ENCODE measurements at places on chromosomes 12 and 14. TPM values are rescaled to one million over a fixed set of nuclear protein-coding genes. Genes with fewer than 3 reads are reported as not detected.
A peak's percentile ranks its signal among the peaks of the same experiment; 100 is the strongest.

Gene MYF6
- not detected for total RNA-seq

Gene AQP6
- not detected for total RNA-seq

- DNase-seq: peak; percentile 78
Measured at GRCh38 chr12:104687823-104688573, 231.2 kb downstream of the CHST11 start.

- no peak for DNase-seq
Measured at GRCh38 chr12:121287267-121287954, 9.1 kb downstream of the CAMKK2 start.

- DNase-seq: peak; percentile 67
Measured at GRCh38 chr12:103495469-103496456, at the start of gene C12orf42. TSS of gene C12orf42 (minus strand) at chr12:103495968. CDS start at chr12:103478426, 17,542 bp downstream.

DNA sequence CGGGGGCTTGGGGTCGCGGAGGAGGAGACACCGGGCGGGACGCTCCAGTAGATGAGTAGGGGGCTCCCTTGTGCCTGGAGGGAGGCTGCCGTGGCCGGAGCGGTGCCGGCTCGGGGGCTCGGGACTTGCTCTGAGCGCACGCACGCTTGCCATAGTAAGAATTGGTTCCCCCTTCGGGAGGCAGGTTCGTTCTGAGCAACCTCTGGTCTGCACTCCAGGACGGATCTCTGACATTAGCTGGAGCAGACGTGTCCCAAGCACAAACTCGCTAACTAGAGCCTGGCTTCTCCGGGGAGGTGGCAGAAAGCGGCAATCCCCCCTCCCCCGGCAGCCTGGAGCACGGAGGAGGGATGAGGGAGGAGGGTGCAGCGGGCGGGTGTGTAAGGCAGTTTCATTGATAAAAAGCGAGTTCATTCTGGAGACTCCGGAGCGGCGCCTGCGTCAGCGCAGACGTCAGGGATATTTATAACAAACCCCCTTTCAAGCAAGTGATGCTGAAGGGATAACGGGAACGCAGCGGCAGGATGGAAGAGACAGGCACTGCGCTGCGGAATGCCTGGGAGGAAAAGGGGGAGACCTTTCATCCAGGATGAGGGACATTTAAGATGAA, 630 bp downstream of the FOS start:
- DNase-seq: peak; percentile 72

DNA sequence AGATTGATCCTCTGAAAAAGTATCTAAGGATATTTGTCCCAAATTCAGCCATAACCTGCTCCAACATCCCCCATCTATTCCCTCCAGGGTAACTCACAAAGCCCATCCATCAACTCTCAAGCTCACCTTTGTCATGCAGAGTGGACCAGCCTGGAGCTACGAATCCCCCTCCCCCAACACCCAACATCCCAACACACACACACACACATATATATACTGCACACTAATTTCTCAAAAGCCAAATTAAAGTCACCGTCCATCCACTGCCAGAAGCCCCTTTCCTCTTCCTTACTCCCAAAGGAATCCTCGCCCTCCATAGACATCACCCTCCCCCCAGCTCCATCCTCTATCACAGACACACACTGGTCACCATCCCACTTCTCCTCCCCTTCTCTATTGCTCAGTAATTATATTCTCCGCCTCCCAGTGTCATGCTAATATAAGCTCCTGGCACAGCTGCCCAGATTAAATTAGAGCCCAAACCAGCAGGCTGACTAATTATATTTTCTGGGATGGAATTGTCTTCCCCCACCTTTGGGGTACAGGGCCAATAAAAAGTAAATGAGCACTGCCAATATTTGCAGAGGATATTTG, 13.5 kb upstream of the TESPA1 start:
- DNase-seq: no peak

DNA sequence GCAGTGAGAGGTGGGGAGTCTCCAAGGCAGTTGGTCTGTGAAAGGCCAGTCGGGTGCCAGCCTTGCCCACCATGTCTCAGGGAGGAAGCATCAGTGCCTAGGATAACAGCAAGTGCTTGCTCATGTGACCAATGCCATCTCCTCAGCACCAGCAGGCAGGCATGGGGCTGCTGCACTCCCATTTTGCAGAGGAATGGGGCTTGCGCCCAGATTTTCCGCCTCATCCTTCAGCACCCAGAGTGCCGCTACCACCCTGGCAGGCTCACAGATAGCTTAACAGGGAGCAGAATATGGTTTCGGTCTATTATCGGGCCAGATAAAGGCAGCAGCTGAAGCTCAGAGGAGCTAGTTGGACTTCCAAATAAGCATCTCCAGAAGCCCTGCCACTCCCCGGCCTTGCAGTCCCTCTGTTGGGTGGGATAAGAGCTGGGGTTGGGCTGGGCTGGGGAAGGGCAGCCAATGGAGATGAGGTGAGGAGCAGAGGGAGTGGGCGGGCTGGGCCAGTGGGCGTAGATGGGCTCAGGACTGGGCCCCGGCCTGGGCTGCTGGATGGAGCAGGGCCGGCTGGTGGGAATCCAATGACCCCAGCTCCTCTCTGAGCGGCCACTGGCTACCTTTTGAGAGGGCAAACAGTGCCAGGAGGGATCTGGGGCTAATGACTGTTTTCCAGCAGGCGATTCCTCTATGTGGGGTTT, 8.4 kb upstream of the KRT80 start:
- DNase-seq: no peak

GRCh38 chr12:32089586-32089985, 17.1 kb upstream of the BICD1 start:
- no peak for DNase-seq

GRCh38 chr12:88303335-88303734, 161.2 kb downstream of the TMTC3 start:
- no peak for DNase-seq

DNA sequence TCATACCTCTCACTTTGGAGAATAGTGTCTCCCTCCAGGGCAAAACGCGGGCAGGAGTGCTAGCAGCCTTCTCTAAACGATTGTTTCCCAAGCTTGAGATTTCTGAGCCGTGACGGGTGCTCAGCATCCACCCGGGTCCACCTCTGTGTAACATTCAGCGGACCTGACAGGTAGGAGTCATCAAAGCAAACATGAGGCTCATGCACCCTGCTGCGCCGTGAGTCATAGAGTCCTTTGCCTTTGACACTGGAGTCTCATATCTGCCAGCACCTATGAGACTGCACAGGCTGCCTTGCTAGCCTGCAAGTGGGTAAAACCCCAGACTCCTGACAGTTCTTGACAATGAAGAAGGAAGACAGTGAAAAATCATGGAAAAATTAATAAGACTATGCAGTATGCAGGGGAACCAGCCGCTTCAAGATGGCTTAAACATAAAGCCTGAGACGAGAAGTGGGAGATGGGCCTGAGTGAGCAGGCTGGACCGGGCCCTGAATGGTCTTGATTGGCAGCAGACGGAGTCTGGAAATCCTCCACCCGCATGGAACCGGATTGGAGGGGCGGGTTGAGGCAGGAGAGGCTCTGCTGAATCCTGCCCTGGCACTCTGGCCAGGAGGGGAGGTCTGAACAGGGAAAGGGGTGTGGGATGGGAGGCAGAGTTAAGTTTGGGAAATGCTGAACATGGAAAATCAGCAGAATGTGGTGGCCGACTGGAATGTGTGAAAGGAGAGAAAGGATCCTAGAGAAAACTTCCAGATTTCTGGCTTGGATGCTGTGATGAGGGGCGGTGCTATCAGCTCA, 54.2 kb downstream of the LGMN start:
- DNase-seq: peak; percentile 33

DNA sequence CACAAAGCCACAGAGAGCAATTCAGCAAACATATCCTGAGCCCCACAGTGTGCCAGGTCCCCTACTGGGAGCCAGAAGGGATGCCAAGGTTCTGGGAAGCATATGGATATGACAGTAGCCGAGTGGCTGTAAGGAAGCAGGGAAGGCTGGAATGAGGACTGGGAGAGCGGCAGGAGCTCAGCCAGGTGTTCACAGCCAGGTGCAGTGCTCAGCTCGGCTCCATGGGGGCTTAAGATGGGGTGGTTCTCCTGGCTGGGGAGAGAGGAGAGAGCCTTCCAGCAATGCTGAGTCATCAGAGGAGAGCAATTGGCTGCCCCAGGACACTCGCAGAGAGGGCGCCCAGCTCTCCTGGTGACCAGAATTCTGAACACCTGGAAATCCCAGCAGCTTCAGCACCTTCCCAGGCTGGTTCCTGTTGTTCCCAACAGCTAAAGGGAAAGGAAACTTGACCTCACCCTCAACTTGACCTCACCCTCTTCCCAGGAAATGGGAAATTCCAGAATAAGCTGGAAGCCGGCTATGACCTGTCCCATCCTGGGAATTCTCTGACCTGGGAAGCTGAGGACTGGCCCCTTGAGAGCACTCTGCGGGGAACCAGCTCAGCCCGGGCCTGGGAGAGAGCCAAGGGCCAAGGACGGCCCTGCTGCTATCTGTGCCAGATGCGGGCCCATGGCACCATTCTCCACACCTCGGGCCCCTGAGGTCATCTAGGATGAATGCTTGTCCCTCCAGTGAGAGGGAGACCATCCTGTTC, 34.6 kb downstream of the SLC6A12 start:
- no peak for DNase-seq

DNA sequence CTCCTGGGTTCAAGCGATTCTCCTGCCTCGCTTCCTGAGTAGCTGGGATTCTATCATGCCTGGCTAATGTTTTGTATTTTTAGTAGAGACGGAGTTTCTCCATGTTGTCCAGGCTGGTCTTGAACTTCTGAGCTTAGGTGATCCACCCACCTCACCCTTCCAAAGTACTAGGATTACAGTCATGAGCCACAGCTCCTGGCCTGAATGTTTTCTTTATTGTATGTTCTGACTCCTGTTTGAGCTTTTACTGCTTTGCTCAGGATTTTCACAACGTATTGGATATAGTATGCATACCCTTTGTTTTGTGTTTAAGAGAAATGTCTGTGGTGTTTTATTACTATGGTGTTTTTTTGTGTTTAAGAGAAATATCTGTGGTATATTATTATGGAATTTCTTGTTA, 37.2 kb downstream of the ATF7IP start:
- DNase-seq: no peak

Measured in activated CD4-positive, alpha-beta memory T cell treated with anti-CD3 and anti-CD28 coated beads for 36 hours (primary cell).